Germinal center (tissue), 1 donor: ENCODE measurements at places on chromosomes 4 and X.

DNA sequence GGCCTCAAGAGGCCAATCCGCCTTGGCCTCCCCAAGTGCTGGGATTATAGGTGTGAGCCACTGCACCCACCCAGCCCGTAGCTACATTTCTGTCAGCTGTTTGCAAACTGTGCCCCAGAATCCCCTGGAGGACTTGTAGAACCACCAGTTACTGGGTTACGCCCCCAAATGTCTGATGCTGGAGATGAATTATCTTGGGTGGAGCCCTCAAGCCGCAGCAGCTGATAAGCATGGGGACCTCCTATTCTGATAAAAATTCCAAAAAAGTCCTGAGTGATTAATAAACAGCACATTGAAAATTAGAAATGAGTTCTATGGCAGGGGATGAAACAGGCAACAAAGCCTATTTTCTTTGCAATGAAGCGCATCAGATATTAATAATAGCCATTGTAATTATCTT lies 105.0 kb downstream of the PTTG2 start:
- DNase-seq, result no peak

DNA sequence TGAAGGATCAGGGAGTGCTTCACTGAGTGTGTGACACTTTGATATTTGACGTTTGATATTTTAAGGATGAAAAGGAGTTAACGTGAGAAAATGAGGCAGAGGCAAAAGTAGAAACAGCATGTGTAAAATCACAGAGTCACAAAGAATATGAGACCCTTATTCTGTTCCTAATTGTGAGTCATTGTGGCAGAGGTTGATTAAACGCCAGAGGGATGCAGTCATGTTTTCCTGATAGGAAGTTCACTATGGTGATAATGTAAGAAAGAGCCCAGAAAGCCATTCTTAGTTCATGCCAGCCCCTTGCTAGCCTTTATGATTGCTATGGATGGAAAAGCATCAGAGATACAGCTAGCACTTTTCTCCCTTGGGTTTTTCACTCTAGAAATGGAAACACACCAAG lies 33.5 kb upstream of the IGSF1 start:
- DNase-seq, result no peak

- peak; percentile 32 for DNase-seq
Measured at GRCh38 chr4:152936446-152937335, 568 bp downstream of the FHDC1 start.

GRCh38 chrX:24412637-24413363 lies 52.3 kb upstream of the PDK3 start:
- DNase-seq, result no peak

DNA sequence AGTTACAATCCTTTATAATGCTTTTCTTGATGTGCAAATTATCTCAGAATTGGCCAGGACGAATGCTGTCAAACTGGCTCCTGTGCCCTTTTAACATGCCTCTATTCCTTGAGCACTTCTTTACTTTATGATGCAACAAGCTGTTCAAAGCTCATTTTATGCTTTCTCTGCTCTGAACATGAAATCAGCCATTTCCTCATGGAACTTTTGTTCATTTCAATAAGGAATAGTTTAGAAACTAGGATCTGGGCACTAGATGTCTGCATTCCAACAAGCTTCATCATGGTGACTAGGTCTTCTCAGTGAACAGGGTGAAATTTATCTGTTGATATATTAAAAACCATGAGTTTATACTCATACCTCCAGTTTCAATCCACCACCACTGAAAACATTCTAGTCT lies 87.3 kb upstream of the TEX13A start:
- no peak for DNase-seq

GRCh38 chr4:151173871-151174270 lies 74.4 kb downstream of the RPS3A start:
- DNase-seq, result no peak

DNA sequence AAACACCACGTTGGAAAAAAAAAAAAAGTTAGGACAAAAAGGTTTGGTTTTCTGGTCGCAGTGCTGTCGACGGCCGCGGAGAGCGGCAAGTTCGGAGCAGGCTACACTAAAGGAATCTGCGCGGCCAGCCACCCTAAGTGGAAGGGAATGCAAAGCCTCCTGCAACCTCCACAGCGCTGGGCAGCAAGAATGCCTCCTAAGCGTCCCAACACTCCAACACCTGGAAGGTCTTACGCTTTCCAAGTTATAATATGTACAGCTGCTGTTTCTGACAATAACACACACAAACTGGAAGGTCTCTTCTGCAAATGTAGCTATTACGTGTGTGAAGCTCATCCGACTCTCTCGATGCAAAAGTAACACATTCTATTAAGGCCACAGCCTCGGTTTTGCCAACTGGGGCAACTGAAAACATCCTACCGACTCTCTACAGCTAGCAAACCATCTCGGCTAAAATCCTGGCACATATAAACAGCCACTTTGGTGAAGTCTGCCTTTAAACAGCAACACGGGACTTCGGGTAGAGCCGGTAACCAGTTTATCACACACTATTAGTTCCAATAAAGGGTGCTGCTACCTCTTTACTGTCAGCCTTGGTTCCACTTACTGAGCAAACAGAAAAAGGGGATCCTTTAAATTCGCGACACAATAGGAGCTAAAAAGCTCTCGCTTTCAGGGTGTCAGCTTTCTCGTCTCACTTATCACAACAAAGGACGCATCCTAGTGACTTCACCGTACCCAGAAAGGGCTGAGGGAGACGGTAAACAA lies 895 bp downstream of the SMIM14 start:
- peak; percentile 37 for DNase-seq

- no peak for DNase-seq
Measured at GRCh38 chrX:110804446-110804845, 8.8 kb upstream of the CHRDL1 start.

DNA sequence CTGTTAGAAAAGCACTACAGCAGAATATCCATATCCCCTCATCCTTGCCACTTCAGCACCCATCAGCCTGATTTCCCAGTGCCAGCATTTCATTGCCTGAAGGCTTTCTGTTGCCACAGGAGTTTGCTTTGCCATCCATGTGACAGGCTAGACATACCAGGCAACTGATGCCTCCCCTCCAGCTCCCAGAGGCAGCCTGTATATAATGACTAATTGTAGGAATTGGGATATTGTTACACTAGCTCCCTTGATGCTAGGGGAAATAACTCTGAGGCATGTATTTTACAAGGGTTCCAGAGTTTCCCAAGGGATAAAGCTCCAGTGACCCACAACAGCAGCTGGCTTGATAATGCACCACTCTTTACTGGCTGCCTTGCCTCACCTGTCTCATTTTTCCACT lies 608.0 kb upstream of the FTHL17 start:
- DNase-seq, result no peak

- no peak for DNase-seq
Measured at GRCh38 chrX:337331-337831, 18.8 kb upstream of the GTPBP6 start.

DNA sequence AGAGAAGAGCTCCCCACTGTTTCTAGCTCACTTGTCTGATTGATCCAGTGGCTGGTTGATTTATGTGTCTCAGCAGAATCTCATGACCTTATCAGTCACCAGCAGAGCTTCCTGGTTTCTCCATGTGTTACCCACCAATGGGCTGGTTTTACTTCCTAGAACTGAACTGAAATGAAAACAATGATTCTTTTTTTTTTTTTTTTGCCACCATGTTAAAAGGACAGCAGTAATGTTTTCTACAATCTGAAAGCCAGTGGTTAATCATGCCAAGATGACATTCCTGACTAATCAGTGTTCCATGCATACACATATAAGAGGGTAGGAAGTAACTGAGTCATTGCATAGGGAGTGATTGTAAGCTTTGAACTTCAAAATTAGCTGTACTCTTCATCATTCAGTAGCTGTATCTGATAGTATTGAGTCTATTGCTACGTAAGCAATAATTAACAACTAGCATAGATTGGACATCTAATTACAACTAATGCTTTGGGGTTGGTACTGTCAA lies 67.7 kb downstream of the SLC4A4 start:
- DNase-seq, result no peak

GRCh38 chrX:7316887-7317286 lies 168.9 kb upstream of the PUDP start:
- DNase-seq, result no peak

GRCh38 chr4:146514651-146515357 lies 6.9 kb downstream of the SLC10A7 start:
- DNase-seq, result no peak

DNA sequence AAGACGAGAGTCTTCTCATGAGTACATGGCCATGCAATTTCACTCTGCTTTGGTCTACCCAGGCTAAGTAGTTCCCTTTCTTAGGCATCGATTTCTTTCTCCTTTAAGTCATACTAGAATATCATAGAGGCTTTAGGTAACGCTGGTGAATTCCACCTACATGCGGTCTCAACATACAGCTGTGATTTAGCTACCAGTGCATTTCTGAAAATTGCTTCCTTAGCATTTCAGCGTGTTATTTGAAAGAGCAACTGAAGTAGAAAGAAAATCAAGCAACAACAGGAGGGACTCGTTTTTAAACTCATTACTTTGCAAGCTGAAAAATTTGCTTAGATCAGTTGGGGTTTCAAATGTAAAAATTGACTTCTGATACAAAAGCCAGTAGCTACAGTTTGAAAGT lies 48.1 kb upstream of the RASGEF1B start:
- DNase-seq, result no peak

- DNase-seq, result peak; percentile 4
Measured at GRCh38 chrX:8879750-8880149, 78.6 kb upstream of the FAM9A start.

DNA sequence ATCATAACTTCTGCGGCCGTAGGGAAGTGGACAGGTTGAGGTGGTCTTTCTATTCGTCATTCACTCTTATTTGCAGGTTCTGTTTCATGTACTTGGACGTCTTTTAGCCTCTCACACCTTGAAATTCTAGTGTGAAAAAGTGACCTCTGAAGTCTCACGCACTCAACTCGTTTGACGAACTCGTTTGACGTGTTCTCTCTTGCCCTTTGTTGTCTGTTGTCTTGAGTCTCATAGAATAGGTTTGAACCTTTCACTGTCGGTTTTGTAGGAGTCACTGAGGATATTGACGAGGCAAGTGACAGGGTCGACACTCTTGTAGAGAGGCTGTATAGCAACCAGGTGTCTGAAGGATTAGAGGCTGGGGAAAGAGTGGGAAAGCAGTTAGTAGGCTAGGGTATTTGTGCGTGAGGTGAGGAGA lies 1.1 kb upstream of the PGRMC2 start:
- DNase-seq, result no peak

DNA sequence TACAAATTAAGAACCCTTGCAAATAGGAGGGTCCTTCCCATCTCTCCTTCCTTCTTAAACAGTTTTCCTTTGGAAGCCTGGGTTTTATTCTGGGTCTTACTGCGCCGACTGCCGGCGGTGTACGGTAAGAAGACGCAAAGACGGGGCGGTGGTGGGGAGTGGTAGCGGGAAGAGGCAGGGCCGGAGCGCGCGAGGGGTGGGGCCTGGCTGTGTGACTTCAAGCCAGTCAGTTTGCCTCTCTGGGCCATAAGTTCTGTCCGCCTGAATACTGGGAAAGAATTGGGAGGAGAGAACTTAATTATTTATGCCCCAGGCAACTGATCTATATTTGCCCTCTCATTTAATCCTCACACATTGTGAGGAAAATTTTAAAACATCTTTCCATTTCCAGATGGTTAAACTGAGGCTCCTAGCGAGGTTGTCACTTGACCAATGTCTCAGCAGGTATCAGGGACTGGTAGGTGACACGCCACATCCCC lies 726 bp upstream of the KANTR start:
- peak; percentile 75 for DNase-seq

- DNase-seq, result no peak
Measured at GRCh38 chr4:84967243-84967690, 777 bp upstream of the WDFY3 start.

- no peak for DNase-seq
Measured at GRCh38 chr4:126954537-126955291, 678.0 kb upstream of the INTU start.

DNA sequence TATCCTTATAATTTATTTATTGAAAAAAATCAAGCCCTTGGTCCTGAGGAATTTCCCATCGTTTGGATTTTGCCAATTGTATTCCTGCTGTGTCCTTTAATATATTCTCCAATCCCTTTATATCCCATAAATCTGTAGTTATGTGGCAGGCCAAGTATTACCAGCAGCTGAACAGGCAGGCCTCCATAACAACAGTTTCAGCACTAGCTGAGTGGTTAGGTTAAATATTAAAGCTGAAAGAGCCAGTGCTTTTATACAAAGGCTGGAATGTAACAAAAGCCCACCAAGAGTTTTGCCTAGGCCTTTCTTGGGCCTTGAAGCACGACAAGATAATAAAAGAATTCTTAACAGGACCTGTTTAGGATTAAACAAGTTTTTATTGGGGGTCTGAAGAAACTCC lies 366.6 kb upstream of the GALNT7 start:
- no peak for DNase-seq

- no peak for DNase-seq
Measured at GRCh38 chrX:136221851-136222513, 29.2 kb downstream of the MAP7D3 start.
